ENCODE measurements at places on chromosomes 12 and 14.

DNA sequence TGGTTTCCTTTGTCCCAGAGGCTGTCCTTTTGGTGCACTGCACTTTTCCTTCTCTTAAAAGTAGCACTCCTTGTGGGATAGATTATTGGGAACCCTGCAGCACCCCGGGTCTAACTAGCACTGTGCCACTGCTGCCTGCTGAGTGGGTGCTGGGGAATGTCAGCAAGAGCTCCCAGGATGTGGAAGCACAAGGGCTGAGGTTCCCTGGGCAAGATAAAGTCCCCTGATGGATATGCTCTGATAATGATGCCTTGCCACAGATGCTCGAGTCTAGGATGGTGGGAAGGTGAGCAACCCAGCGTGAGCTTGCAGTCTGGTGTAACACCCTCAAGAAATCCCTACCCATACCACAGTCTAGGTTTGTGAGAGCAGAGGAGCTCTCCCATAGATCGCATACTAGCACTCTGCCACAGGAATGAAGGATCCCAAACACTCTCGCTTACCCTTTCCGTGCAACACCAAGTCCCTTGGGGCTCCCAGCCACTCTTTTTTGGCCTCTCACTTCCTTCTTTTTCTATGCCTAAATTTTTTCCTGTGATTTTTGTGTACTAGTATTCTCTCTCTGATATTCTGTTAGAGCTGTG, 32.6 kb downstream of the USP15 start:
- DNase-seq = no peak

DNA sequence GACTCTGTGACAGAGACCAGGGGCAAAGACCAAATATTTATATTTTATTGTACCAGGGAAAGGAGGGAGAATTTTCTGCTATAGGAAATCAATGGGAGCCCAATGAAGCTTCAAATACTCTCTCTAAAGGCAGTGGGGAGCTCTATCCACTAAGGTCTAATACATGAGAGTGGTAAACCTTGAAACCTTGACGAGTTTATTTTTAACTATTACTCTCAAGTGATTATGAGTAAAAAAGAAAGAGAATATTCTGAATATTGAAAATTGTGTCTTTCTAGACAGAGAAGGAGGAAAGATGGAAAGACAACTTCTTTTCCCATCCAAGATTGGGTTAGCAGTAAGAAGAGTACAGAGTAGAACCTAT, 1722.1 kb upstream of the SEL1L start:
- DNase-seq = no peak

DNA sequence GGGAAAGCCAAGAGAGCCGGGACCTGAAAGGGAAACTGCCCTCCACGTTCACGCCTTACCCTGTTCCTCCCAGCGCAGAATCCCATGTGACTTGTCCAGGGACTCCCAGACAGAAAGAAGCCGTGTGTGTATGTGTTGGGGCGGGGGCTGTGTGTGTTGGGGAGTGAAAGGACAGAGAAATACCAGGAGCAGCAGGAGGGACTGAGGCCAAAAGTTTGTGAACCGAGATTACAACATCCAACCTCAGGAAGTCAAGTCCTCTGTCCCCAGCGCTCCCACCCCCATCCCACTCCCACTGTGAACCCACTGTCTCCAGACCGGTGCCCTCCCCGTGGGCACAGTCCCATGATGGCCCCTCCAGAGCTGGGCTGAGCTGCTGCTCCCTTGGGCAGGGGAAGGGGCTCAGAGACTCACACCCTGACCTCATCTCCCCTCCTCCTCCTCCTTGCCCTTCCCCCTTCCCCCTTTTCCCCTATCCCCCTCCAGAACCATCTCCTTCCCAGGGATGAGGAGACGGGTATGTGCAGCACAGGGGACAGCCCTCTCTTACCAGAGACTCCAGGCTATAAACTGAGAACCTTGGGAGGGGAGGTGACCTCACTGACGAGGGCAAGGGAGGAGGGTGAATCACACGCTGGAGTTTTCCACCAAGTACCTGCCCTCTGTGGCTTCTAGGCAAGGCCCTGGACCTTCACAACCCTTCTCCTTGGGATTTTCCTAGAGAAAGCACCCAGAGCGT, at the start of gene SLC6A12:
Gene SLC6A12, minus strand, starts transcription at position 155 of the 739 bp plus-strand sequence. CDS start 4,171 bp downstream, outside the sequence.
- DNase-seq = no peak

DNA sequence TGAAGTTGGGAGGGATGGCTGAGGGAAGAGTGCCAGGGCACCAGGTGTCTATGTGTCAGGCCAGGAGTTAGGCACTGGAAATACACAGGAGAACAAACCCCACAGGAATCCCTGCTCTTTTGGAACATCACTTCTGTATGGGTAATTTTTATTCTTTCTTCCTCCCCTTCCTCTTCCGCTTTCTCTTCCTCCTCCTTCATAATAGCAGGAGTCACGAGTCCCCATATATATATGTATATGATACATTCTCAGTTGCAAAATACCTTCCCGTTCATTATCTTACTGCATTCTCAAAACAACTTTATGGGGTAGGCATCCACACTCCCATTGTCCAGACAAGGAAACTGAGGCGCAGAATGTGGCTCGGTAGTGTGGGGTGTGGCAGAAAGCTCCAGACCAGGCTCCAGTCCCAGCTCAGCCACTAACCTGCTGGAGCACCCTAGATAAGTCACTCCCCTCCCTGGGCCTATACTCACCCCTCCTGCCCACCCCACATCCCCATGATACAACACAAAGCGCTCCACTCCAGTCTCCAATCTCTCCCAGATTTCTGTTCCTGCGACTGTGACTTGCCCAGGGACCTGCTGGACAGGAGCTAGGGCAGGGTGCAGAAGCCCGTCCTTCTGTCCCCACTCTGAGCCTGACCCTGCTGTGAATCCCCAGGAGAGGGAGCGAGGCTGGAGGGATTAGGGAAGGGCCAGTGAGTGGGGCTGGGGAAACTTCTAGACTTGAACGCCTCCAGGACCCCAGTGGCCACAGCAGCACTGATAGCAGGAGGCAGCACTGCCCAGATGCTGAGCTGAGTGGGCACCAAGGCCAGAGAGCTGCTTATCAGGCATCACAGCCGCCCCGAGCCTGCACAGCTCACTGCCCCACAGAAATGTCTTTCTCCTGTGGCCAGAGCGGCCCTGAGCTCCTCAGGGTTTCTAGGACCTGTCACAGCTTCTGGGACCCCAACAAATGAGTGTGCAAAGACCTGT, 1.4 kb upstream of the AQP2 start:
- DNase-seq = no peak

DNA sequence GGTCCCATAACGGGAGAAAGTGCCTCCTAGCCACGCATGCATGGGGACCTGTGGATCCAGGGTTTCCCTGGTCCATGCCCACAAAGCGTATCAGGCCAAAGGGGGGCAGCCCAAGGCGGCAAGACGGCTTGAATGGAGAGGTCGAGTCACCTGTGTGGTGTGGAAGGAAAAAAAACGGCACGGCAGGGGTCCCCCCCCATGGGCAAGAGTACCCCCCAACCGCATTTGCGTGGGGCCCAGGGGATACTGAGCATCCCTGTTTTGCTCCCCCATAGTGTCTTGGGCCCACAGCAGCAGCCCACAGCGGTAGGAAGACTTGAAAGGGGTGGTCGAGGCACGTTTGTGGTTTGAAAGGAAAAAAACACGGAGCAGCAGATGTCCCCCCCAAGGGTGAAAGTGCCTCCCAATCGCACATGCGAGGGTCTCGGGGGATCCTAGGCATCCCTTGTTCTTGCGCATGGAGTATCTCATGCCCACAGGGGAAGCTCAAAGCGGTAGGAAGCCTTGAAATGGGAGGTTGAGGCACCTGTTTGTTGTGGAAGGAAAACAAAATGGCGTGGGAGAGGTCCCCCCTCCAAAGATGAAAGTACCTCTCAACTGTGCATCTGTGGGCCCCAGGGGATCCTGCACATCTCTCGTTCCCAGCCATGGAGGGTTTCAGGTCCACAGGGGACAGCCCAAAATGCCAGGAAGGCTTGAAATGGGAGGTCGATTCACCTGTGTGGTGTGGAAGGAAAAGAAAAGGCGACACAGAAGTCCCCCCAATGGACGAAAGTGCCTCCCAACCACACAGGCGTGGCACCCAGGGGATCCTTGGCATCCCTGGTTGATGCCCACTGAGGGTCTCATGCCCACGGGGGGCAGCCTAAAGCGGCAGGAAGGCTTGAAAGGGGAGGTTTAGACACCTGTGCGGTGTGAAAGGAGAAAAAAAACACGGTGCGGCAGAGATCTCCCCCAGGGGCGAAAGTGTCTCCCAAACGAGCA, 577.5 kb downstream of the ALG10 start:
- no peak for DNase-seq

DNA sequence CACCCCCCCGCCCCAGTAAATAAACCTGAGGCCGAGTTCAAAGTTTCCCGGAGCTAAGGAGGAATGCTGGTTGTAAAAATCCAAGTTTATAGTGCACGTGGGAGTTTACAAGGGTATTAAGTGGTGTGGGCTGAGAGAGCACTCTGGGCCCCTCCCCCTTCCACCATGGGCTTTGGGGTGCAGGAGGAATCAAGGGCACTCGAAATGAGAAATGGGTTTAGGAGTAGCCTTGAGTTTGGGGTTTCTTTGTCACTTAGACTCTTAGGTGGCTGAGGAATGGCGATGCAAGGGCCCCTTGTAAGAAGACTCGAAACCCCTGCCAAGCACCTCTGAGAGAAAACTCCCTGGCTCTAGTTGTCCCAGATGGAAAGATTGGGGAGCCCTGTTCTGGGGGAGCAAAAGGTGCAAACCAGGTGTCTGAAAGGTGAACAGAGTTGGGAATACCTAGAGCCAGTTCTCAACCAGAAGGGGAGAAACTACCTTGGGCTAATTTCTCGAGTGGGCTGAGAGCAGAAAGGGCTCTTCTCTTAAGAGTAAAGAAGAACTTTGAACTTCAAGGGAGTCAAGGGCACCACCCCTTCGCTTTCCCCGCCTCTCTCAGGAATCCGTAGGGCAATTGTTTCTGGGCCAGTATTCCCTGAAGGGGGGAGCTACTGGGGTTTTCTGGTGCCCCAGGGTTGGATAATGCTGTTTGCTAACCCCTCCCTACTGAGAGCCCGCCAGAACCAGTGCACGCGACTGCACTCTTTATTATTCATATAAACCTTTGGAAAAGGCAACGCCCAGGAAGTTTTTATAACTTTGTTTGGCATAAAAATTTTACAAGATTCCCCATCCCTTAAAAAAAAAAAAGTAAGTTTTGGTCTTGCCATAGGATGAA, 4.0 kb upstream of the HOTAIR start:
- no peak for DNase-seq

DNA sequence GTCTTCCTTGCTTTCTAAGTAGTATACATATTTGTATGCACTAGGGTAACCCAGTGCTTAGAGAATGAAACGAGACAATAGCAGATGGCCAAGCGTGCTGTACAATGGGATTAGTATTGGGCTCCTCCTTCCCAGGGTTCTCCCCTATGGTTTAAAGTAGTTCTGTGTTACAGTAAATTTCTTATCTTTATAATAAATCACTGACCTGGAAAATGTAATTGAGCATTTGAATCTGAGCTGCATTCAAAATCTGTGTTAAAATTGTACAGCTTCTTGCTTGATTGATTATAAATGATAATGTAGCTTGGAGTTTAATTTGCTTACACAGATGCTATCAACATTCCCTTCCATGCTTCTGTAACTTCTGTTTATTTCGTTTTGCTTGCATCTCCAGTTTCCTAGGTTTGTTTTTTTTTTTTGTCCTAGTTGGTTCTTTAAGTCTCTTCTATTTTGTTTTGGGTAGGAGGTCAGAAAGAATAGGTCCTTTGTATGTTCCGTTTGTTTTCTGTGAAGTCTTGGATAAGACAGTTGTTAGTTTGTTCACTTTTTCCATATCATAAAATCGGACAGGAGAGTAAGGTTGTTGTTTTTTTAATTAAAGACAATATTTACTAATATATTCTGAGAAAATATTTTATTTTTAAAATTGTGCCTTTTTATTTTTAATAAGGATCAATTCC, 171.2 kb downstream of the ERC1 start:
- no peak for DNase-seq

GRCh38 chr14:75262641-75263040, 16.0 kb upstream of the FOS start:
- DNase-seq = no peak

DNA sequence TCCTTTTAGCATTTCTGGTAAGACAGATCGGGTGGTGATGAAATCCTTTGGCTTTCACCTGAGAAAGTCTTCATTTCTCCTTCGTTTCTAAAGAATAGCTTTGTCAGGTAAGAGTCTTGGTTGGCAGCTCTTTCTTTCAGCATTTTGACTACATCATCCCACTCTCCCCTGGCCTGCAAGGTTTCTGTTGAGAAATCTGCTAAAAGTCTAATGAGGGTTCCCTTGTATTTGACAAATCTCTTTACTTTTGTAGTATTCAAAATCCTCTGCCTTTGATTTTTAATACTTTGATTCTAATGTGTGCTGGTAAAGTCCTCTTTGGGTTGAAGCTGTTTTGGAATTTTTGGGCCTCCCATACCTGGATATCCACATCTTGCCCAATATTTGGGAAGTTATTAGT, 120.2 kb downstream of the PAX9 start:
- no peak for DNase-seq

GRCh38 chr14:69039288-69039628, 60.2 kb upstream of the ACTN1 start:
- no peak for DNase-seq

DNA sequence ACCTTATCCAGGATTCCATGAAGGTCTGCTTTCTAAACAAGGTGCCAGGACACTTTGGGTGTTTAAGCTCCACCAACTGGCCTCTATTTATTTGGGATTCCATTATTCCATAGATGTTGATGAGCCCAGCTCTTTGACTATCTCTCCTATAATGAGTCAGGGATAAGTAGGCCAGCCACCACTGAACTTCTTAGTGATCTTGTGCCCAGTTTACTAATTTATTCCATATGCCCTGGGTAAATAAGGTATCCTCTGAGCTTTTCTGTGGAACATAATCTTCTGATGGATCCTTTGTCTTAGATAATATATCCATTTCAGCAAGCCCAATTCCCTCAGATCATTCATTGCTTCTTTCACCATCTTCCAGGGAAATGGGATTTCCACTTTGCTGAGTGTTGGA, 535.0 kb downstream of the FOXG1 start:
- no peak for DNase-seq

- no peak for DNase-seq
Measured at GRCh38 chr12:56476972-56477432, 8.6 kb downstream of the SPRYD4 start.

- no peak for DNase-seq
Measured at GRCh38 chr12:92147491-92147890, 1.8 kb upstream of the BTG1 start.

- DNase-seq = no peak
Measured at GRCh38 chr12:120262852-120263747, 2.4 kb downstream of the PXN start.

DNA sequence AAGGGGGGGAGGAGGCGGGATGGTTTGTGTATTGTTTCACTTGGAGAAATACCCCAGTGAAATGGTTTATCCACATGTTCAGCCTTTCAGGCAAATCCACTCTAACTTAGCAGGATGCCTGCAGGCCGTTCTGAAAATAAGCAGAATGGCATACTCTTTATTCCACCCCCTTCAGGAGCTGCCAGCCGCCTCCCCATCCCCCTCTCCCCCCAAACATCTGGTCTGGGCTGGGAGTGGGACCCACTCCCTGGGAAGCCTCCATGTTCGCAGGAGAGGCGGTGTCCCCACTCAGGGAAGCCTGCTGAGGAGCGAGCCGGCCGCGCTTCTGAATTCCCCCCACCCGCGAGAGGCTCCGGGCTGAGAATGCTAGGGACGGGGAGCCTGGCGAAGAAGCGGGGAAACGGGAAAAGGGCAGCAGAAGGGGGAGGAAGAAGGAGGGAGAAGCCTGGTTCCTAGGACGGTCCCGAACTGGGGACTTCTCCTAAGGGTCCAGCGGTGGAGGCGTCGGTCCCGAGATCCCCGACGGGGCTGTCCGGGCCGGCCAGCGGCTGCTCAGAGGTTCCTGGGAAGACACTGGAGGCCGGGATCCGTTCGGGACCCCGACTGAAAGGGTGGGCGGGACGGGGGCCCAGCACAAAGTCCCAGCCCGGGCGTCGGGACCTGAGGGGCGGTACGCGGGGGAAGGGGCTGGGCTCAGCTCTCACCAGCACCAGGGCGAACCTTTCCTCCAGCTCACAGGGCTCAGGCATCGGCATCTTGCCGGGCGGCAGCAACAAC, 666 bp downstream of the FMNL3 start:
- DNase-seq = no peak

Data from stimulated activated CD8-positive, alpha-beta memory T cell treated with anti-CD3 and anti-CD28 coated beads, Interleukin-4, amount 100 ng/mL, for 1 hour (primary cell).